ENCODE measurements at places on chromosomes 12 and 14.
A peak's percentile ranks its signal among the peaks of the same experiment; 100 is the strongest.

DNA sequence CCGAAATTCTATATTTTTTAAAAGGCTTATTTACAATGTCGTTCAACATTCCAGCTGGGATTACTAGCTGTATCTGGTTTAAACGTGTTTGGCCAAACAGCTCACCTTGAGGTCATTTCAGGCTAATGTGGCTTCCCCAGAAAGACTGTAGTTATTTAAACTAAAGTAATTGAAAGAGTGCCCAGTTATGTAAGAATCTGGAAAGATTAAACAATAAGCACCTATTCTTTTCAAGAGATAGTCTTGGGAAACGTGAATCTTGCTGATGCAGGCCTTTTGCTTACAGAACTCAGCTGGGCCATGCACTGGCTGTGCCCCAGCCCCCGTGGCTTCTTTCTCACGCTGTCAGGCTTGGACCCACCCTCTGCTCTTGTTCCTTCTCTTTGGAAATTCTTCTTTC is 24.4 kb downstream of the GLRX5 start:
- no peak for DNase-seq

DNA sequence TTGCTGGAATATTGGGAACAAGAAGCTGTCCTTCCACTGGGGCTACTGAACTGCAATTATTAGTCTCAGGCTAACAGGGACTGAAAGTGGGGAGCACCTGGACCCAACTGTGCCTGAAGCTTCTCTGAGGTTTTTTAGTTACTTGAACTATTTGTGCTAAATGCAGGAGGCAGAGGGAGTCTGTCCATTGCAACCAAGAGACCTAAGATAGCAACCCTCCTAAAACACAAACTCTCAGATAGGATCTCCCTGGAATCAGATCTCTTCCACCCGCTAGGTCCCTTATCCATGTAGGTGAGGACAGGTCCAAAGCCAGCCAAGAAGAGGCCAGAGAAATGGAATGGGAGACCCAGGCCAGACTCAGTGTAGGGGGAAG is 58.1 kb downstream of the NCOR2 start:
- DNase-seq = peak; percentile 15

DNA sequence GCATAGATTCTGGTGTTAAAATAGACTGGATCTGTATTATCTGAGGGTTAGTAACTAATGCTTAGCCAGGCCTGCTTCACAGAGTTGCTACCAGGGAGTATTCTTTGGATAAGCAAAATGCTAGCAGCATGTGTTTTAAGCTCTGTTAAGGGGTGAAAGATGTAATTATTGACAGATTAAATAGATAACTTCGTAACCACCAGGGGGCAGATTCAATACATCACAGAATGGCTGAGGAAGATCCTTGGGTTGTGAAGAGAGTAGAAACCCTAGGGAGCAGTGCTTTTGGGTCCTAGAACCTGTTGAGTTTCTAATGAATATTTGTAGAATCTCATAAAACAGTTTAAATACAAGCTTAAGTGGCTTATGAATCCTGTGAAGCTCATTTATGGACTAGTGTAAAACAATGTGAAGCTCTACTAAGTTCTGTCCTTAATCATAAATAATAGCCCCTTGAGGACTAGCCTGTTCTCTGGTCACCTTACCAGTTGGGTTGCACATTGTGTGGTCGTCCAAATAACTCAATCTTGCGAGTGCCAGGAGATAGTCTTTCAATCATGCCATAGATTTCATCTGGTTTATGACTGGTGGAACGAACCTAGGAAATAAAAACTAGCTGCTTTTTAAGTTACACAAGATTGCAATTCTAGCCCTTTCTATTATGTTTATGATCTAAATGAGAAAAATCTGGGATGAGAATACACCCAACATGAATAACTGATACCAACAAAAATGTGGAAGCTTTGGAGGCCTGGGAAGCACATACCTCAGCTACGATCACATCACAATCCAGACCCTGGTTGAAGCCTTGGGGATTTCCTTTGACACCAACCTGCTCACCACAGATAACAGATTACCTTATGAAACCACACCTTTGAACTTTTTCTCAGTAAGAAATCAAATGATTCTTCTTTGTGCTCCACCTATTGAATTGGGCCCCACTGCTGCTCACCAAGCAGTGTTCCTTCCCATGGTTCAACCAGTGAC is 12.3 kb downstream of the METTL3 start:
- peak; percentile 58 for DNase-seq

GRCh38 chr14:72186523-72186922 is 254.3 kb downstream of the RGS6 start:
- peak; percentile 27 for DNase-seq

DNA sequence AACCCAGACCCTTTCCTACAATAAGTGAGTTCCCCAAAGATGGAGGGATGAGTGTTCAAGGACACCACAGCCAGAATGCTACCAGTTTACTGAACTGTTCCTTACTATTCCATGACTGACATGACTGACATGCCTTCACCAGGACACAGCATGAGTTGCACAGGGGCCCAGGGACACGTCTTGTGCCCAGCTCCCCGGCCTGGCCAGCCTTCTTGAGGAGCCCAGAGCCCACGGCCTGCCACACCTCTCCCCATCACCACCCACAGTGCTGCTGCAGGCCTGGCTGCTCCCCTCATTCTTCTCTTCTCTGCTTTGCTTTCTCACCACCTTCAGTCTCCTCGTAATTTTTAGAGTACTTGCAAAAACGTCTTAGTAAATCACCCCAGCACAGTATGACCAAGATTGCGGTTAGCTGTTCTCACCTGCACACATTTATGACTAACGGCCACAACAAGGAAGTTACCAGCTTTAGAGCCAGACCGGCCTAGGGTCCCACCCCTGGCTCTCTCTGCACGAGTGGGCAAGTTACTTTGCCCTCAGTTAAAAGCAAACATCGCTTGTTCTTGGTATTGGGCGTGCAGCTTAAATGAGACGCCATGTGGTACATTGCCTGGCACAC is 18.5 kb downstream of the PPP2R5E start:
- no peak for DNase-seq

- peak; percentile 22 for DNase-seq
Observed at GRCh38 chr12:96985515-96986362, 78.7 kb downstream of the NEDD1 start.

DNA sequence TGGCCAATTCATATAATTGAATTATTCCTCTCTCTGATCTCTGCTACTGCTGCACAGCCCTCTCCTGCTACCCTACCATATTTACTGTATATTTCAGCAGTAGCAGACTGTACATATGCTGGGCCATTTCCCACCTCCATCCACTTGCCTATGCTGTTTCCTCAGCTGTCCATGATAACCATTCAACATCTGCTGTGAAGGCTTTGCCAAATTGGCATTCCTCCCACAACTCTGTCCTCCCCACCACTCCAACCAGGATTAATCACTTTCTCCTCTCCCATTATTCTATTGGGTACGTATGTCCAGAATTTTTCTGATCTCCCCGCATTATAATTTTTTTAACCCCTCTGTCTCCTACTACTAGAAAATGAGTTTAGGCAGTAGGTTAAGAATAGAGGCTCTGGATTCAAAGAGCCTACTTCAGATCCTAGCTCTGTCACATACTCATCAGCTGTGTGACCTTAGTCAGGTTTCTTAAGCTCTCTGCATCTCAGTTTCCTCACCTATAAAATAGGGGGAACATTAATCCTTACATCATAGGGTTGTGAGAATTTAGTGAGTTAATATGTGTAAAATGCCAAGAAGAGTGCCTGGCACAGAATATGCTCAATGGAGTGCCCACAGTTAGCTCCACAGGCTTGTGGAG is 123.3 kb downstream of the KICS2 start:
- peak; percentile 70 for DNase-seq

- no peak for DNase-seq
Observed at GRCh38 chr12:30805959-30806358, 51.2 kb upstream of the CAPRIN2 start.

All from EH (cell line).